ENCODE measurements at places on chromosomes 3 and 15. TPM values are rescaled to one million over a fixed set of nuclear protein-coding genes. Genes with fewer than 3 reads are reported as not detected.

- H3K27me3 ChIP-seq = no peaks in the 10 kb centered on the region
- H3K36me3 ChIP-seq = peaks cover 42% of the 10 kb centered on the region
- no peaks in the 10 kb centered on the region for H3K4me1 ChIP-seq
- no peak for DNase-seq
- no peak overlapping the region for H3K4me3 ChIP-seq
- H3K27ac ChIP-seq = peak overlapping the region; percentile 29
These were observed 35.2 kb downstream of the U2SURP start for GRCh38 chr3:143036557-143036956.

Gene CCR3
- total RNA-seq = not detected

DNA sequence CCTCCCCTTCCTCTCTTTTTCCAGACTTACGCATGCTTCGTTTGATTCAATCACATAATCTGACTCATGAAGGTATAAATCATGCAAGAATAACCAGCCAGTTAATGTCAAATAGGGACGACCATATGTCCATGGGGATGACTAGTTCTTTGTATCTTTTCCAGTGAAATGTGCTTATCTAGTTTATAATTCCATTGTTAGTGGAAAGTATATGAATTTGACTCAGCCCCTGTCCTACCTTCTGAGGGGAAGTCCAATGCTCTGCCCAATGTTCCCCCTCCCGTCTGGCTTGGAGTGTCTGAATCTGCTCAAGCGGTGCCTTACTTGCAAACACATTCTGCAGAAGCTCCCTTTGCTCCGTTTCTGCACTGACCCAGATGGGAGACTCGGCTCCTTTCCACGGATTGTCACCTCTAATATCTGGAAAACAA is 55.0 kb upstream of the EPHB3 start:
- H3K4me1 ChIP-seq = peaks cover 10% of the 10 kb centered on the region
- no peak for DNase-seq
- no peak overlapping the region for H3K27ac ChIP-seq

- no peak overlapping the region for H3K27ac ChIP-seq
- DNase-seq = no peak
- H3K4me1 ChIP-seq = no peaks in the 10 kb centered on the region
- peaks cover 12% of the 10 kb centered on the region for H3K36me3 ChIP-seq
- no peaks in the 10 kb centered on the region for H3K27me3 ChIP-seq
- H3K4me3 ChIP-seq = no peak overlapping the region
These were observed 36.4 kb downstream of the CEP152 start for GRCh38 chr15:48774484-48774883.

Gene SLCO2A1
- 0.59 TPM for total RNA-seq

DNA sequence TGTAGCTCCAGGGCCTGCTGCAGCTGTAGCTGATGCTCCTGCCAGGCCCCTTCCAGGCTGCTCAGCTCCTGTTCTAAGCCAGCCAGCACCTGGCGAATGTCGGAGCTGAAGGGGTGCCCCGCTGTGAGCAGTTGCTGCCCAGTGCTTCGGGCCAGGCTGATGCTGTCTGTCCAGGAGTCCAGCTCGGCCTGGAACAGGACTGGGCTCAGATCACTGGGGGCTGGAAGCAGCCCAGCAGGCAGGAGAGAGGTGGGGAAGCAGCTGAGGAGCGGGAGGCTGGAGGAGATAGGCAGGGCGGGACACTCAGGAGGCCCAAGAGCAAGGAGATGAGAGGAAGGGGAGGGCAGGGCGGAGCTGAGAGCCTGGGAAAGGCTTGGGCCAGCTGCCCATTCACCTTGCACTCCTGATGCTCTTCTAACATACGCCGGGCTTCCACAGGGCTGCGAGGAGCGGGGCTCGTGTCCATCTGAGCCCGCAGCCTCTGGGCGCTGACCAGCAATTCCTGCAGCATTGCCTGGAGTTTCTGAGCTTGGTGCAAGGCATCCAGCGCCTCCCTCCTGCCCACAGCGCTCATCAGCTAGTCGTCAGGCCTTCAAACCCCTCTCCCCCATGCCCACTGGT is 23.2 kb downstream of the PLA2G4B start:
- H3K4me3 ChIP-seq = no peak overlapping the region
- no peak for DNase-seq
- no peaks in the 10 kb centered on the region for H3K4me1 ChIP-seq
- H3K27ac ChIP-seq = no peak overlapping the region
- H3K27me3 ChIP-seq = no peaks in the 10 kb centered on the region
- no peaks in the 10 kb centered on the region for H3K36me3 ChIP-seq

DNA sequence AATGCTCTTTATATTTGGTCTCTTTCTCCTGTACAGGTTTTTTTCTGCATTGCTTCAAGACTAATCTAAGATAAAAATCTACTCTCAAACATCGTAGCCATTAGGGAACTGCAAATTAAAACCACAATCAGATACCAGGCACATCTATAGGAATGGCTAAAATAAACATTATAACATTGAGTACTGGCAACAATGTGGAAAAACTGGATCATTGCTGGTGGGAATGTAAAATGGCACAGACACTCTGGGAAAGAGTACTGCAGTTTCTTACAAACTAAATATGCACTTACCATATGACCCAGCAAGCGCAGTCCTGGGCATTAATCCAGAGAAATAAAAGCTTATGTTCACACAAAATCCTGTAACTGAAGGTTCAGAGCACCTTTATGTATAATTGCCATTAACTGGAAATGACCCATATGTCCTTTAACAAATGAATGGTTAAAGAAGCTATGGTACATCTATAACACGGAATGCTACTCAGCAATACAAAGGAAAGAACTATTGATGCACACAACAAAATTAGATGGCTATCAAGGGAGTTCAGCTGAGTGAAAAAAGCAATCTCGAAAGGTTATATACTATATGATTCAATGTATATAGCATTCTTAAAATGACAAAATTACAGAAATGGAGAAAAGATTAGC is 6.3 kb downstream of the ABCC5 start:
- no peak overlapping the region for H3K27ac ChIP-seq
- peaks cover 50% of the 10 kb centered on the region for H3K36me3 ChIP-seq
- H3K4me1 ChIP-seq = peaks cover 20% of the 10 kb centered on the region
- DNase-seq = no peak

- H3K27me3 ChIP-seq = no peaks in the 10 kb centered on the region
- H3K36me3 ChIP-seq = no peaks in the 10 kb centered on the region
- no peaks in the 10 kb centered on the region for H3K4me1 ChIP-seq
- H3K27ac ChIP-seq = no peak overlapping the region
These were observed 9.8 kb upstream of the ITGB5 start for GRCh38 chr3:124896824-124897526.

DNA sequence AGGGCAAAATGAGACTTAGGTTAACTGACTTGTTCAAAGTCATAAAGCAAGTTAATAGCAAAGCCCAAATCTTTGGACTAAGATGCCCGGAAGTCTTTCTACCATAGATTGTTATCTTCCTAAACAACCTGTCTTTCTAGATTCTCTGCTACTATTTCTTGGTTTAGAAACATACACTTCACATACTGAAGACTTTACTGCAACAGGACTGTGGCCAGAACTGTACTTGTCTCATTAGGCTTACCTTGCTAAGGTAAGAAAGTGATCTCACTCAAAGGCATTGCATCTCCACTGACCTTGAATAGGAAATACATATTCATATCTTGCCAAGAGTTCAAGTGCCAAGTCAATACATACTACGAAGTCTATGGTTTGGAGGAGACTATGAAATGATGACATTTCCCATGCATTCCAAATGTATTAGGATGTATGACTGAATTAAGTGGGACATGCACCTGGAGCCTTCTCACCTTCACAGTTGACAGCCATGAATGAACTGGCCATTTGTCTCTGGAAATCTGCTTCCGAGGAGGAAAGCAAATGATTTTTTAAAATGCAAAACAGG is 5.0 kb downstream of the ZDHHC3 start:
- H3K36me3 ChIP-seq = peaks cover 9% of the 10 kb centered on the region
- H3K27me3 ChIP-seq = no peaks in the 10 kb centered on the region
- no peak for DNase-seq

Gene P2RY1
- total RNA-seq = 0.28 TPM

Gene CHRFAM7A
- 1.9 TPM for total RNA-seq

GRCh38 chr15:43118829-43119228 is 13.0 kb upstream of the UBR1 start:
- peaks cover 11% of the 10 kb centered on the region for H3K4me1 ChIP-seq
- H3K27ac ChIP-seq = no peak overlapping the region
- DNase-seq = no peak
- H3K4me3 ChIP-seq = no peak overlapping the region

DNA sequence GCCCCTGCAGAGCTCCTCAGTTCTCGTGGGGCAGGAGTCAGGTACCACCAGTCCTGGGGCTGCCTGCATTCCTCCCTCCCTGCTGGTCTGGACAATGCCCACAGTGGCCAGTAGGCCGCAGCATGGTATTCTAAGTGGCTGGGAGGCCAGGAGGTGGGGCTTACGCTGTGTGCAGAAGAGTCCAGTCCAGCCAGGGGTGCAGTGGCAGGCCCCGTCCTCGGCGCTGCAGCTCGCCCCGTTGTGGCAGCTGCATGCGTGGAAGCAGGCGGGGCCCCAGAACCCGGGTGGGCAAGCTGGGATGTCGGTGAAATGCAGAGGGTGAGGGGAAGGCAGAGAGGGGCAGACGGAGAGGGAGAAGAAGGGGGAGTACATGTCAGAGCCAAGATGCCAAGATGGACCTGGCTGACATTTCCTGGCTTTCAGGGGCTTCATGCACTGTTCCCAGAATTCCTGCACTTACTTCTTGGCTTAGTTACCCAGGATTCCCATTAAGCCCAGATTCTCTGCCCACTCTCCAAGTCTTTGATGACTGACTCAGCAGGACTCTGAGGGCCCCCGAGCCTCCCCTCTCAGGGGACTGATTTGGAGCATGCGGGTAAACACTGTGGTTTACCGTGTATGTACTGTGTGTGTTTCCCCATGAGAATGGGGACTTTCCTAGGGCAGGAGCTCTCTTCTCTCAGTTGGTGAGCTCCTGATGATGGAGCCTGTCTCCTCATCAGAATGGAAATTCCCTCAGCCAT is 47.5 kb downstream of the RAB11A start:
- peak; percentile 50 for DNase-seq
- H3K27me3 ChIP-seq = no peaks in the 10 kb centered on the region
- H3K4me1 ChIP-seq = no peaks in the 10 kb centered on the region
- H3K4me3 ChIP-seq = no peak overlapping the region
- no peak overlapping the region for H3K27ac ChIP-seq

- H3K27ac ChIP-seq = no peak overlapping the region
- H3K4me1 ChIP-seq = no peaks in the 10 kb centered on the region
- H3K27me3 ChIP-seq = no peaks in the 10 kb centered on the region
- no peak overlapping the region for H3K4me3 ChIP-seq
These were observed 28.6 kb upstream of the UBE2E2 start for GRCh38 chr3:23174426-23175039.

DNA sequence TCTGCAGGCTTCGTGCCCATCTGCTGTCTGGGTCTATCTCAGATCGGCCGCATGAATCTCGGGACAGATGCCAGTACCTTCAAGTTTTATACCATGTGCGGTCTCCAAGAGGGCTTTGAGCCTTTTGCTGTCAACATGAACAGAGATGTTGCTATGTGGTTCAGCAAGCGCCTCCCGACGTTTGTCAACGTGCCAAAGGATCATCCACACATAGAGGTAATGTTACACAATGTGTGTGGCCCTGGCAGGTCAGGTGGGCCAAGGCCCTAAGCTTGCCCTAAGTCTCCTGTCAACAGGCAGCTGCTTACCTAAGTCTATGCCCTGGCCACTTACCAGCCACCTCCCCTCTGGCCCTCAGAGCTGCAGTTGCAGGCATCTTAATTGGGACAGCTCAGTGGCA is 324.0 kb upstream of the CHRM5 start:
- no peak for DNase-seq
- peaks cover 99% of the 10 kb centered on the region for H3K27me3 ChIP-seq
- H3K4me1 ChIP-seq = no peaks in the 10 kb centered on the region
- no peaks in the 10 kb centered on the region for H3K36me3 ChIP-seq

Gene IL17RE
- 5.5 TPM for total RNA-seq

Gene SLC2A2
- total RNA-seq = not detected

GRCh38 chr3:120057626-120058025 is 36.6 kb downstream of the GSK3B start:
- no peak overlapping the region for H3K4me3 ChIP-seq
- H3K27ac ChIP-seq = no peak overlapping the region
- H3K4me1 ChIP-seq = peaks cover 37% of the 10 kb centered on the region
- no peak for DNase-seq
- H3K36me3 ChIP-seq = peaks cover 11% of the 10 kb centered on the region
